ENCODE measurements at places on chromosomes 6 and 20.
A peak's percentile ranks its signal among the peaks of the same experiment; 100 is the strongest.

- no peak for DNase-seq
Measured at GRCh38 chr6:168046696-168047095, 32.3 kb downstream of the FRMD1 start.

DNA sequence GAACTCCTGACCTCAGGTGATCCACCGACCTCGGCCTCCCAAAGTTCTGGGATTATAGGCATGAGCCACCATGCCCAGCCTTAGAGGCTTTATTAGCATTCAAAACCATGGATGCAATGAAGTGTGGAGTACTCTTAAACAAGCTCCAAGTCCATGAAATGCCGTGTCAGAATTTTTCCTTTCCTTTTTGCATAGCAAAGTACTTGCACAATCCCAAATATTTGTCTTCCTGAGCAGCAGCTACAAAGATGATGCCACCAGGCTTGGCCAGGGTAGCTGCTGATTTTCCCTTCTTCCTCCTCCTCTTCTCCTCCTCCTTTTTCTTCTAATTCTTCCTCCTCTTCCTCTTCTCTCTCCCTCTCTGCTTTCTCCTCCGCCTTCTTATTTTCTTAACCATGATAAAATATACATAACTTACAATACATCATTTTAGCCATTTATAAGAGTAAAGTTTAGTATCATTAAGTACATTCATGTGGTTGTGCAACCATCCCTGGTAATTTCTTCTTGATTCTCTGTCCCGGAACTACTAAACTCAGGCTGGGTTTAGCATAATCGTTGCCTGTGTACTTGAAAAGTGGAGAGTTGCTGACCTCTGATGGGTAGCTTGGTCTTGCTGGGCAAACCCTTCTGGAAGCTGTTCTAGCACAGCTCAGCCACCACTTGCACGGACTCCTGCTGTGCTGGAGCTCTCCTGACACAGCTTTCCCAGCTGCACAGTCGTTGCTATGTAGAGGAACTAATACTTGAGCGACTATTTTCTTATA, 20.3 kb downstream of the MUCL3 start:
- DNase-seq, result no peak

GRCh38 chr6:44211284-44211683, 5.4 kb upstream of the MYMX start:
- no peak for DNase-seq

DNA sequence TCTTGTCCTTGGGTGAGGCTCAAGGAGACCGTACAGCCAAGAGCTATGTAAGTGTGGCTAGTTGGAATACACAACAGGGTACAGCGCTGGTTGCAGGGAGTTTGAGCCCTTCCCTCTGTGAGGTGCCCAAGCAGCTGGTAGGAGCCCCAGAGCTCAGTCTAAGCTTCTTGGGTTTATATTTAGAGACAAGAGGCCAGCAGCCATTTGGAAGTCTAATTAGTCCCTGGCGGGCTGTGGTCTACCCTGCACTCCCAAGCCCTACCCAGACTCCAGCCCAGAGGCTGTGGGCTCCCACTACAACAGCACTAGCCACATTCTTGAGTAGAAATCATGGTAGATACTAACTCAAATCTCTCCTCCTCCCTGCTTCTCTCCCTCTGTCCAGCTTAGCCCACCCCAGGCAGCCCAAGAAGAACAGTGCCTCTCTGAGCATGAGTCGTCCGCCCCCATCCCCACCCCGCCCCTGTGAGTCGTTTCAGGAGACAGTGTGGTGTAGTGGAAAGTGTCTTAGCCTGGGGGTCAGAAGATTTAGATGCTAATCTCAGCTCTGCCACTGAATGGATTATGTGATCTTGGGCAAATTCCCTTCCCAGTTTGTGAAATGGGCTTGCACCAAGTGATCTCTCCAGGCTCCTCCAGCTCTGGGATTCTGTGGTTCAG, 37.8 kb downstream of the EIF2S2 start:
- no peak for DNase-seq

DNA sequence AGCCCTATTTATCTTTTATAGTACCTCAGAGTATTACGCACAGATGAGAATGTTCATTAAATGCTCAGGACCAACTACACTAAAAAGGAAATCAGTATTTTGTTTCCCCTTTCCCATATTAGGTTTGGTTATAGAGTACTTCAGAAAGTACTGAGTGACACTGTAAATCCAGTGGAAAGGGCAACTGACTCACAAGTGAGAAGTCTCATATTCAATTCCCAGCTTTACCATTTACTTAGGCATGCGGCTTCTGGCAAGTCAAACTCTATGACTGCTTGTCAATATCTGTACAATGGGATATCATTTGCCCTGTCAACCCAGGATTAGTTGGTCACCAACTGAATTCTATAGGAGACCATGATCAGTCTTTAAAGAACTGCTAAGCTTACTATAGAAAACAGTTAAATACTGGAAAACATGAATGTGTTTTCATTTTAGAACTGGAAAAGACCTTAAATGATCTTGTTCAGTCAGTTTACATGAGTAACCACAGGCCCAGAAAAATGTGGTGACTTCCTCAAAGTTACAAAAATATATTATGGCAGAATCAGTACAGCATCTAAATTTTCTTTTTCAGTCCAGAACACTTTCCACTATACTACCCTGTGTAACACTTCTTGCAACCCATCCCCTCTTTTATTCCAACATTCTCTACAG, 3.6 kb downstream of the MAP3K7 start:
- no peak for DNase-seq

DNA sequence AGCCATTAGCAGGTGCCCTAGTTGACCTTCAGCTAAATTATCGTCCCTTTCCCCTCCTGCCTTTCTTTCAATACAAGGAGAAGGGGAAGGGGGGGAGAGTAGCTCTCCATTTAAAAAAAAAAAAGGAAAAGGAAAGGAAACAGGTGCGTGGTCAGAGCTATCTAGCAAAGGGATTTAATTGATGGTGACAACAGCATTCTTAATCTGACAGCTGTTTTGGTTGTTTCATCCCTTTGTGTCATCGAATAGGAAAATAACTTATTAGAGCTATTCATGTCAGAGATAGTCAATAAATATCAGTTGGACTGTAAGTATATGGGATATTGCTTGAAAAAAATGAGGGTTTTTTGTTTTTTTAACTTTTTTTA, 195.2 kb upstream of the SASH1 start:
- DNase-seq, result no peak

DNA sequence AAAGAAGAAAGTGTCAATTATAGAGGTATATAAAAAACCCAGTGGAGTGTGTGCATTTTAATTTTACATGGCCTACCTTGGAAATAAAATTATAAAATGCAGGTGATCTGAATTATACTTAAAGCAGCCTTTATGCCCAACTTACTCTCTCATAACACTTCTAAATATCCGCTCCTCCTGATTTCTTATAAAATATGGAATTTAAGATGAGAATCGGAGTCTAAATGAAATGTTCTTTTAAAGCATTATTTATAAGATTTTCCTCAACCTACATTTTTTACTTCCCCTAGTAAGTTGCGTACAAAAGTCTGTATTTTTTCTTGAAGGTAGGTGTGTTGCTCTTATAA, 3.5 kb downstream of the CITED2 start:
- DNase-seq, result no peak

- no peak for DNase-seq
Measured at GRCh38 chr20:33394718-33395117, 6.6 kb downstream of the CDK5RAP1 start.

GRCh38 chr20:4165984-4166725, 150.8 kb upstream of the RNF24 start:
- no peak for DNase-seq

DNA sequence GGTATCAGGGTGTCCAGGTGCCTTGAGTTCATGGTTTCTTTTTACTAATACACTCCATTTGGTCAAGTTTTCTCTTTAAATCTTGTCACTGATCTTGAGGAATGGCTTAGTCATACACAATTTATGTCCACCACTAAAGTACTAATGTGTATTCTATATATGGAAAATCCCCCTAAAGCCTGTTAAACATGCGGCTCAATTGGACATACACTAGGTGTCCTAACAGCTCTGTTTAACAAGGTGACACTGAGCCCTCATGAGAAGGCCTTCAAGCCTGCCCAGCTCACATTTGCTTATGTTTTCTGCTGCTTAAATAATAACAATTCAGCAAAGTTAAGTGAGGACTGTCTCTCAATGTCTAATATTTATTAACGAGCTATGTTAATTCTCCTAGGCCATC, 31.5 kb downstream of the PDE7B start:
- DNase-seq, result peak; percentile 13

GRCh38 chr6:17869753-17870050, 117.7 kb downstream of the KIF13A start:
- no peak for DNase-seq

DNA sequence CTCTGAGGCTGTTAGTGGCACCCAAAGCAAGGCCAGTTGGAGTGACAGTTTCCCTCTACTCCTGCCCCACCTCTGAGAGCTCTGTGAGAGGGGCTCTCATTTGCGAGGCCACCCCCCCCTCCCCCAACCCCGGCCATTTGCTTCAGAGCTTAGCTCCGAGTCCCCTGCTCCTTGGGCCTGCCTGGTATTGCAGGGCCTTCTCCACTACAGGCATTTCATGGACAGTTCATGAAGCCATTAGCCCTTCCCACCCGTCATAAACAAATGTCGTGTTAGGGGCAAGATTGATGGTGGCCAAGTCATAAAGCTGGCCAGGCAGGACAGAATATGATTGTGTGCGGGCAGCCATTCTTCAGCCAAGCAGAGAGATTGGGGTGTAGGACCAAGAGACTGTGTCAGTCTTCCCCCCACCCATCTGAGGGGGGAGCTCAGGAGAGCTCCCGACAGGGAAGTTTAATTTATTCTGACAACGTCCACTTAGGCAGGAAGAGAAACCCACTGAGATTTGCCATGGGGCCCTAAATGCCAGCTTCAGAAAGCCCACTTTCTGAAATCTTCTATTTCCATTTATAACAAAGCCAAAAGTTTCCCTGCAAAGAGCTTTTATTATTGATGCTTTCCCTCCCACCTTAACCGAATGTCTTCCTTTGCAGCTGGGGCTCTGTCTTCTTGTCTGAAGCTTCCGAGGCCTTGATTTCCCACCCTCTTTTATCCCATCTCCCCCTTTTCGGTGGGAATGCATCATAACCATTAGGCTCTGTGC, 7.2 kb downstream of the FOXC1 start:
- peak; percentile 64 for DNase-seq

- DNase-seq, result peak; percentile 68
Measured at GRCh38 chr6:25359191-25359861, 80.2 kb downstream of the CARMIL1 start.

GRCh38 chr20:50320901-50321796, 130.5 kb downstream of the CEBPB start:
- peak; percentile 97 for DNase-seq

DNA sequence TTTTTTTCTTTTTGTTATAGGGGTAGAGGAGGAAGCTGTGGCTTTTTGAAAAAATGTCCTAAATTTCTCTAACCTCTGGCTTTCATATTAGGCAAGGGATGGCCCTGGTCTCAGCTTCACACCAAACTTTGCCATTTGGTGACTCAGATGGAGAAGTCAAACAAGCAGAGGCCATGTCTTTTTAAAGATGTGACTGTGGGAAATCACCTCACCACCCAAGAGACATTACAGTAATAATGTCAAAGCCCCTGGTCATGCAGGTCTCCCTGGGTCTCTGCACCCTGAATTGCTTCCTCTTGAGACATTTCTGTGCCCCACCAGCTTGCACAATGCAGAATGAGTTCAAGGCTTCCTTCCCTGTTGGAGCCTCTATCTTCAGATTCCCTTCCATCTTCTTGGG, 39.5 kb upstream of the ADGRF5 start:
- no peak for DNase-seq

DNA sequence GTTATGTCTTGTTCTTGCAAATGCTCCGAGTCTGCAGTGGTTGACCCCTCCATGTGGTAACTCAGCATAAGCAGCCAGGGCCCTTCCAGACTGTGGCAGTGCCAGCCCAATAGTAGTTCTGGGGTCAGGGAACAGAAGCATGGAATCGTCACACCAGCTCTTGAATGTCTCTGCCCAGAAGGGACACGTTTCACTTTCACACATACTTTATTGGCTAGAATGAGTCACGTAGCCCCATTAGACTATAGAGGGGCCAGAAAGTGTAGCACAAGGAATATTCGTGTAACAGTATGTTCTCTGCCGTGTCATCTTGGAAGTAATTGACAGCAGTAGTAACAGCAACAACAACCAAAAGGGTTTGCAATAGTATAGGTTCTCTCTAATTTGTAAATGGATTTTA, 254.7 kb downstream of the FARS2 start:
- no peak for DNase-seq

DNA sequence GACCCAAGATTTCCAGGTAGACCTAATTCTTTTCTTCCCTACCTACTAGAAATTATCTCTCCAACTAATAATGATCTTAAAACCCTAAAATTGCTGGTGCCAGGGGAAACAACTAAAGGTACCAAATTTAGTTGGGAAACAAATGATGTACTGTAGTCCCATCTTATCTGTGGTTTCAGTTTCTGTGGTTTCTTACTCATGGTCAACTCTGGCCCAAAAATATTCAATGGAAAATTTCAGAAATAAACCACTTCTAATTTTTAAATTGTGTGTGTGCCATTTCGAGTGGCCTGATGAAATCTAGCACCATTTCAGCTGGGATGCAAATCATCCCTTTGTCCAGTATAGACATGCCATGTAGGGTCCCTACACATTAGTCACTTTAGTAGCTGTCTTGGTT, 475.2 kb upstream of the EPHA7 start:
- no peak for DNase-seq

- no peak for DNase-seq
Measured at GRCh38 chr20:25287631-25288290, 39.9 kb downstream of the PYGB start.

DNA sequence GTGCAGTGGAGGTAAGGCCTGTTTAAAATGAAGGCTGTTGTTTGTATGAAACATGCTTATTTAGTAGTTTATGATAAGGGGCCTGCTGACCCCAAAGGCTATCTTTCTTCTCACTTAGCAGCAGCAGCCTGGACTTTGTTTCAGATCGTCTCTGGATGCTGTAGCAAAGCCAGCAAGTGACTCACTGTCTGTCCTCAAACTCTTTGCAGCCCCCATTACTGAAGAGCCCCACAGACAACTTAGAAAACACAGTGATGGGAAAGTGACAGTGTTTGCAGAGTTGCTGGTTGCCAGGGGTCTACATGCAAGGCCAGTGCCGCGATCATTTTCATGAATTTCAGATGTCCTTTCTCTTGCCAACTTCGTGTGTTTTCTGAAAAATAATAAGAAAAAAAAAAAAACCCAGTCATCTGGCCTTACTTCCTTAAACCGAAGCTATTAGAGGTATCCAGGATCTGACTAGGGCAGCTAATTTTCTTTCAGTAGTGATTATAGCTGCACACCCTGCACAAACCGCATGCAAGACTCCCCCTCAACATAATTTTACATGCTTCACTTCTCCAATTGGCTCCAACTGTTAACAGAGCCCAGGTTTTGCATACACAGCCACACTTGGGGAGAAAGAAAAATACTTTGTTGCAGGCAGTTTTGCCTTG, 11.6 kb upstream of the F13A1 start:
- DNase-seq, result peak; percentile 37

GRCh38 chr6:97958134-97958533, 675.1 kb upstream of the MMS22L start:
- no peak for DNase-seq

Data from kidney glomerular epithelial cell (primary cell).